ENCODE measurements at places on chromosomes 6 and 20.

GRCh38 chr20:20580139-20580538 is 132.3 kb downstream of the RALGAPA2 start:
- DNase-seq, result no peak

DNA sequence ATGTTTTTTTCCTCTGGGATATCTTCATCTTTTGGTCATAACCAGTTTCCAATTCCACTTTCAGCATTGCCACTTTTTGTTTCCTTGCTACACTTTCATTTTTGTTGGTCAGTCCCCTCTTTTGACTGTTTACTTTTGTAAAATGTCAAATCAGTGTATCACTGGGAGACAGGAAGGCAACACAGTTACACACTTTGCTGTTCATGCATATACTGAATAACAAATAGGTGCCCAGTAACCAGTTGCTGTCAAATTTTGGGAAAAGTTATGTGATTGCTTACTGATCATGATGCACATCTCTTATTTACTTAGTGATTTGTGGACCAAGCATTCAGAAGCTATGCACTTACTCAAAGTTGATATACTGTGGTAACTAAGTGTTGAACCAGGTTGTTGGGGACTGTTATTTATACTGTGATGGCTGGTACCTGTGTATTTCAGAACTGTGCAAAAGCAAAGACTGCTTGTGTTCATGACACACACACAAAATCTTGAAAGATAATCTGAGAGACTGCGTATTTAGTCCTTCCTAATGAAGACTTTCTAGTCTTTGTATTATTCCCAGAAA is 41.0 kb downstream of the ZNF292 start:
- no peak for DNase-seq

DNA sequence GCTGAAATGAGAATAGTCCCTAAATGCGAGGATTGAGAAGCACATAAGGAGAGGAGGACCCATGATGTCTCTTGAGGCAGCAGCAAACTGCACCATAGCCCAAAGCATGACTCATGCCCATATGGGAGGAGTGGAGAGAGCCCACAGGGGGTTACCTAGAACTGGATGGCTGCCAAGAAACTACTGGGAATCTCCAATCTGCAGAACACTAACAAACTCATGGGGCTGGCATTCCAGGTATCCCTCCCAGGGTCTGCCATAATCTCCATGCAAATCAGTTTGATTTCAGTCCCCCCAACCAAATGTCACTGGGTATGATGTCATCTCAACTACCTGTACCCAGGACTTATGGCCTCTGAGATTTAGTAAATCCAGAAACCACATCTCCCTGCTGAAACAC is 410.5 kb downstream of the PTPRT start:
- DNase-seq, result no peak

GRCh38 chr20:10805764-10806163 is 132.0 kb upstream of the JAG1 start:
- no peak for DNase-seq
